ENCODE measurements at places on chromosomes 12 and 14.

DNA sequence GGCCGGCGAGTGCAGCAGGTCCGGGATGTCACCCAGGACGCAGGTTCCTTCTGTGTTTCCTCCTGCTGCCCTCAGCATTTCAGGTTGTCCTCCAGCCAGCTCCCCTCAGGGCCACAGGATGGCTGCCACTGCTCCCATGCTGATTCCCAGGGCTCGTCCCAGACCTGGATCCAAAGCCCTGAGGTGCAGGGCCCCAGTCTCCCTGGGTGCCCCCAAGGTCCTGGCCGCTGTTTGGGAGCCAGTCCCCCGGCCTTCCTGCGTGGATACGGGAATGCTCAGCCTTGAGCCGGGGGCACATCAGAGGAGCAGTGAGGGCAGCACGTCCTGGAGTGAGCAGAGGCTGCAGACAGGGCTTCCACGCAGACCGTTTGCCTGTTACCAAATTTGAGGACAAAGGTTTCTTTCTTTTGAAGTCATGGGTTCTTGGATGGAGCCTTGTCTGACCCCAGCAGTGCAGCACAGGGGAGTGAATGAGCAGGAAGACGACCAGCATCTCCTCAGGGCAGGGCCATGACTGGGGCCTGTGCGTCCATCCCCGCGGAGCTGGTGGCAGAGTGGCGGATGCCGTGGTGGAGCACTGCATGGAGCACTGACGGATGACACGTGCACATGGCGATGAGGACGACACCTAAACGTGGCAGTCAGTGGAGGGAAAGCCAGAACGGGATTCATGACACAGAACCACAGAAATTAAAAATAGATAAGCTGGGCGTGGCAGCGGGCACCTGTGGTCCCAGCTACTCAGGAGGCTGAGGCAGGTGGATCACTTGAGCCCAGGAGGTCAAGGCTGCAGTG, 12.5 kb upstream of the CACNA2D4 start:
- DNase-seq: no peak

- DNase-seq: no peak
These were observed 35.7 kb upstream of the EML1 start for GRCh38 chr14:99757331-99758070.

GRCh38 chr12:65209655-65210043, 40.3 kb downstream of the LEMD3 start:
- peak; percentile 12 for DNase-seq

DNA sequence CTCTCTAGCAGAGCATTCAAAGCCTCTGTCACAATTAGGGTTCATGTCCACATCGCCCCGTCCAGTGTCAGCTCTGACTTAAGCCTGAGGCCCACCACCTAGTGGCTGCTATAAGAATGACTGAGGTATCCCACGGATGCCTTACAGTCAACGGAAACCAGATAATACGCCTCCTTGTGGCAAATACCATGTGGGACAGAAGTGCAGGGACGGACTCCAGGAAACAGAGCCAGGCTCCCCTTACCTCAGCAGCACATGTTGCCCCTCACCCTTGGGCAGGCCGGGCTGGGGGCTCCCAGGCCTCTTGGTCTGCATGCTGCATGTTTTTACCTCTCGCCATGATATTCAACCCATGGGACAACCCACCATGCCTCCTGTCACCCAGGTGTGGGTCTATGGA, 86.3 kb downstream of the VWF start:
- peak; percentile 77 for DNase-seq

DNA sequence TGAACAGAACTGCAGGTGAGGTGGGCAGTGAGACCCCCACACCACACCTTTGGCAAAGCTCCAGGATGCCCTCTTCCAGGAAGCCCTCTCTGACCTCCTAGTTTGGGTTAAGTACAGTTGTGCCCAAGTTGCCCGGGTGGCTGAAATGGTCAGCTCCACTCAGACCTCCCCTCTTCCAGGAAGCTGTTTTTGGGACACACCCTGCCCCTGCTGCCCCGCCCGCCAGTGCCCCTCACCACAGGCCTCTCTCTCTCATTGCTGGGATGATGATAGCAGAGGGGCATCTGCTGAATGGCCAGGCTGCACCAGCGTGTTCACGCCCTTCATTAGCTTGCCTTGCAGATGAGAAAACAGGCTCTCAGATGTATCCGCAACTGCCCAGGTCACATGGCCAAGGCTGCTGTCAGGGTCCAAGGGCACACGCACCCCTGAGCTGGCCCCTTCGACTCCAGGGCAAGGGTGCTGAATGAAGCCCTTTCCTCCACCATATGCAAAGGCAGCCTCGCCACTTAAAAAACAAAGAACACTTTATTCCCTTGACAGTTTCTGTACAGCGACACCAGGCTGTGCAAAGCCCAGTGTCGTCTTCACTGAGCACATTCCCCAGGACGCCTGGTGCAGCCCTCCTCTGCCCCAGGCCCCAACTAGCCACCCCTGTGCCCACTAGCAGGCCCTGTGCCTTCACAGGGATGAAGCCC, 15.5 kb downstream of the SLC25A29 start:
- DNase-seq: no peak

DNA sequence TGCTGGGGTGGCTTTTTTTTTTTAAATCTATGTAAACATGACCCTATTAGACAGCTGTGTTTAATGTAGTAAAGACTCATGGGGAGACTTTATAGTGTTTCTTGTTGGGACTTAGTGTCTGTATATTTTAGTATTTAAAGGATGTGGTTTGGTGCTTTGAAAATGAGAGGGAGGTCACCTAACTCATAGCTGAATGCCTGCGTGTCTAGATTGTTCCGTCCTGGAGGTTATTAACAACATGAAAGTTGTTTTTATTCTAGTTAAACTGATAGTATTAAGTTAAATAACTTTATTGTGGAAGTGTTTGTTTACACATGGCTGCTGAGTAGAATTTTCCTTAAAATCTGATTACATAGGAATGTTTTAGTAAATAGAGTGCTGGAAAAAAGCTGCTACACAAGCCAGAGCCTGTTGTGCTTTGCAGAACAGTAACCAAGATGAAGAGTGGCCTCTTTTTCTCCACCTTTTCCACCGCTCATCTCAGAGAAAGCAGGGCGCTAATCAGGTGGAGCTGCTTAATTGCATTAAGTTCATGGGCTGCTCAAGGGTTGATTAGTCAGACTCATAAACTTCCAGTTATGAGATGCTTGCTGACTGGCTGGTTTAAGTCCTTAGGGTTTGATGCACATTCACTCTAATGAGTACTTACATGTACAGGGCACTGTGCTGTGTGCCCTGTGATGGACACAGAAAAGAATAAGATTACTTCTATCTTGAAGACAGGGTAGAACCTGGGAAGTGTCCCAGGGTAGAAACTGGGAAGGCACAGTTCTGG, 62.7 kb downstream of the FBXO34 start:
- DNase-seq: no peak

DNA sequence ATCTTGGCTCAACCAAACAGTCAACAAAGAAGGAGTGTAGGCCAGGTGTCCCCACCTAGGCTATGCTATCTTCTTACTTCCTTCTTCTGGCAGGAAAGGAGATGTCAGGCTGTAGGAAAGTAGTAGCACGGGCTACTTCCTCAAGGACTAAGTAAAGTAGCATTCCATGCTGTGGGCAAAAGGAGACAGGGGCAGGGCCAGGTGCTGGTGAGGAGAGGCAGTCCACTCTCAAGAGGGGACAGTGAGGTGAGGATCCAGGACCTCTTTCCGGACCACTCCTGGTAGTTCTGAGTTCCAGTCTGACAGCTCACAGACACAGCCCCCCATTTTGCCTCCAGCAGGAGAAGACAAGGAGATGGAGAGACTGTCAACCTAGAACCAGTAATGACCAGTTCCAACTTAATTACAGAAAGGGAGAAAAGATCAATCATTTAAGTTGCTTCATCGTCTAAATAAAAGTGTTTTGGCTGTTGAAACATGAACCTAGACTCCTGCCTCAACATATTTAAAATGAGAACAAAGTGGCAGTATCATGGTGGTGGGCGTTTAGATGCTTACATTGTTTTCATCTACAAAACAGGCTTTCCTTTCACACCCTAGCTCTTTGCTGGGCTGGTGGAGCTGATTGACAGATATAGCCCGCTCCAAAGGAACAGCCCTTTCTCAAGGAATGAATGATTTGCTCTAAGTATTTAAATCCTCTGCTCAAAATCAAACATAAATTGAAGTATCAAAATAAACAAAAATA, 5.1 kb upstream of the SSTR1 start:
- no peak for DNase-seq

GRCh38 chr12:105274571-105274970, 38.6 kb upstream of the APPL2 start:
- no peak for DNase-seq

DNA sequence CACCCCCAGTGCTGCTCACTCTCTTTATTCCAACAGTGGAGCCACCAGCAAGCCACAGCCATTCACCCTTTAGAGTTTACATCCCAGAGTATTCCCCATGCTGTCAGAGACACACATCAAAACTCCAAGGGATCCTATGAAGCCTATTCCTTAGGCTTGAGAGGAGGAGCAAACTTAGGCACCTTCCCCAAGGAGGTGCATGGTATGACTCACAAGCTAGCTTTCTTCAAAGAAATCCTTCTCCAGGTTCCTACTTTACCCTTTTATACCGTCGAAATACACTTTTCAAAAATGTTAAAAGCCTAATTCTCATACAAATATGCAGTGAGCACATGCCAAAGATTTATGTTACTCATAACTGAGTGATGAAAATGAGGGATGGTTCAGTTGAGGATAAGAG, 175.4 kb downstream of the ETNK1 start:
- no peak for DNase-seq

DNA sequence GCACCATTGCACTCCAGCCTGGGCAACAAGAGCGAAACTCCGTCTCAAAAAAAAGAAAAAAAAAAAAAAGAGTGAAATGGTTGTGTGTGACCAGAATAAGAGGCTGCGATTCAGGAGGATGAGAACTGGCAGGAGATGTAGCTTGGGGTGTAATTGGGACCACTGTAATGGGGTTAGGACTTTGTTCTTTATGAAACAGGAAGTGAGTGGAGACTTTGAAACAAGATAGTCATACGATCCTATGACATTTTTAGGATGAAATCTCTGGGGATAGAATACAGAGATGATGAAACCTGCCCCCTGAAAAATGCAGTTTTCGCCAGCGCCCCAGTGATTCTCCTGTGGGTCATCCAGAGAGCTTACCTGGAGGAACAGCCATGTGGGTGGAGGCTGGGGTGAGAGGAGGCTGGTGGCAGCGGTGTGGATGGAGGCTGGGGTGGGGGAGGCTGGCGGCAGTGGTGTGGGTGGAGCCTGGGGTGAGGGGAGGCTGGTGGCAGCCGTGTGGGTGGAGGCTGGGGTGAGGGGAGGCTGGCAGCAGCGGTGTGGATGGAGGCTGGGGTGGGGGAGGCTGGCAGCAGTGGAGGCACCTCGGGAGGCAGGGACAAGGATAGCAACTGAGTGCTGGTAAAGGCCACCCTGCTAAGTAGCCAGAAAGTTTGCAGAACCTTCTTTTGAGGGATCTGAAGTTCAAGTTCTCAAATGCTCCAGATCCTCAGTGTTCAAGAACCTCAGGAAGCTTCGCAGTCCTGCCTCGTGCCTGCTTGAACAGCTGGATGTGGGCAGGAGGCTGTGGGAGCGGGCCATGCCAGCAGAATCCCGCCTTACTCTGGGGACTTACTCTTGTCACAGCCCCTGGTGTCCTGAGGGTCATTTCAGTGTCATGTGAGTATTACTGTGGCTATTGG, 20.2 kb downstream of the FBXL14 start:
- DNase-seq: no peak

DNA sequence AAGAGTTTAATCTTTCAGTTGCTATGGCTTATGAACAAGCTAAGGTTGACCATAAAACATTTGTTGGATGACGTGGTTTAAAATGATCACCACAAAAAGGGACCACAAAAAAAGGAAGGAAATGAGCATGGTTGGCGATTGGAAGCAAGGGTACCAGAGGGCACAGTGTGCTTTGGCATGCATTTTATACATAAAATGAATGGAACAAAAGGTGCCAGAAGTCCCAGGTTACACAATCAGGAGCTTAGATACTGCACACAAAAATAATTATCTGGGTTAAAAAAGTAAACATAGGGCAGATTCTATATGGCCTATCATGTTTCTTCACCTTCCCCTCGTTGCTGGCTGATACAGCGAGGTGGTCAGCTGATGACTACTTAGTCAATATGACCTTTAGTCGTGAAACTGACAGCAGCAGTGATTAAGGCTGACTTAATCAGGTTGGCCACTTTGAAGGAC, 50.7 kb downstream of the ZC3H14 start:
- DNase-seq: peak; percentile 7

DNA sequence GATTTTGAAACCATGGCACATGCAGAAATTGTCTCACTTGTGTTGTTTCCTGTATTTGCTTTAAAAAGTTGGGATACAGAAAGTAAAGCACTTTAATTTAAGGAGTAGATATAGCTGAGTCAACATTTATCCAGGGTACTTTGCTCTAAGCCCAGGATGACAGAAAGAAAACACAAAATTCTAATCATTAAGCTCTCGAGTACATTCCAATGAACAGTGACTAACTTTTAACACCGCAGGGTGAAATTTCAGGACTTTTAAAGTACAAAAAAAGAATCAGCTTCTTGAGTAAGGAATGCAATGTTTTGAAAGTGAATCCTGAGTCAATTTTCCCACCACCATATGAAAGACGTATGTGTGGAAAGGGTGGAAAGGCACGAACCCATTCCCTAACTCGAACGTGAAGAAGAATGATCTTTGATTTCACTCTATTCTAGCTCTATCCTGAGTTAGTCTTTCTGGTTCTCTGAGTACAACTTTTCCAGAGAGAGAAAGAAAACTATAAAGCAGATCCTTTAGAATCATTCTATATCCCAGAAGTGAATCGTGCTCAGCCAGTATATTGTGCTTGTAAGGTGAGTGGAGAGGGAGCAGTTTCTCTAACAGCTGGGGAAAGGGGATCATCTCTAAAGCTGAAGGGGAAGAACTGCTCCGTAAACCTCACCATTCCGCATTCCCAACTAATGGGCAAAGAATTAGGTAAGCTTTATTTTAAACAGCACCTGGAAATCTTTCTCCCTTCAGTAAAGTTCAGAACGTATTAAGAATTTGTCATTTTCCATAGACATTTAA, 779.0 kb upstream of the FLRT2 start:
- DNase-seq: no peak

DNA sequence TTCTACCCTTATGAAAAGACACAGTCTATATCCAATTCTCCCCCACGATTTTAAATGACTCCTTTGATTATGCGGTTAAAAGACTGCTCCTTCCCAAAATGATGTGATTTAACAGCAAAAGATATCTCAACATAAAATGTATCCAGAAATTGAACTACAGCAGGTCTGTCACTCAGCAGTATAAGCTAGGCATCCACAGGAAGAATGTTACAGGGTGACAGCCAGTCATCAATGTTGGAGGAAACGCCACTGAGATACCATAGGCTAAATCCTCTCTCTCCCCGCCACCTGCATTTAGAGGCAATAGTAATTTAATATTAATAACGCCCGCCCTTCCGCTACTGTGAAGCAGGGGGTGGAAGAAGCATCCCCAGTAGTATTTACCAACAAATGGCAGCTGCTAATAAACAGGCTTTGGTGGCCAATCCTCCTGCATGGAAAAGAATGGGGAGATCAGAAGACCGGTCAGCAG, 613 bp downstream of the RECQL start:
- DNase-seq: no peak

DNA sequence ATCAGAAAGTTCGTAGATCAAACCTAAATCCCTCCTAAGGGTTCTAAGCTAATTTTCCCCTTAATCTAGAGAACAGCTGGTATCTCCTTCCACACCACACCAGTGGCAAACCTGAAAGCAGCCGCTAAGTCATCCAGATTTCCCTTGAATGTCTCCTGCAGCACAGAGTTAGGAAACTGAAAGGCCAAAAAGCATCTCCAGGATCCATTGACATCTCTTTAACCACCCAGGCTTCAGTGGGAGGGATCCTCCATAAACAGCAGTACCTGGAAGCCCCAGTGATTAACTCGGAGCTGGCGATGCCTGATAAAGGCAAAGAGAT, 47.6 kb downstream of the CRACR2A start:
- DNase-seq: no peak
